DMS79 treated with DMSO at 0.1 percent for 48 hours (cell line): ENCODE measurements at places on chromosomes 6 and 20.

DNA sequence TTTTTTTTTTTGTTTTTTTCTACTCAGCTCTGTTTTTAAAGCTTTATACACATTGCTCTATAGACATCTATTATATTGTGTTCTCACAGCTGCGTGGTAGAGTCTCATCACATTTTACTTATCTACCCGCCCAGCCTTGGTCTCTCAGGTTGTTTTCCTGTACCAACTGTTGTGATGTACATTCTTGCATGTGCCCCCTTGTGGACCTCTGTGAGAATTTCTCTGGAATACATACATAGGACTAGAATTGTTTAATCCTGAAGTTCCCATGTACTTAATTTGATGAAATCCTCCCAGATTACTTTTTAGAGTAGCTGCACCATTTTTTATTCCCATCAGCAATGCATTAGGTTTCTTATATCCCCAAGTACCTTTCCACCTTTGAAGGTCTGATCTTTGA is 40.4 kb upstream of the TINAG start:
- no peak for DNase-seq

DNA sequence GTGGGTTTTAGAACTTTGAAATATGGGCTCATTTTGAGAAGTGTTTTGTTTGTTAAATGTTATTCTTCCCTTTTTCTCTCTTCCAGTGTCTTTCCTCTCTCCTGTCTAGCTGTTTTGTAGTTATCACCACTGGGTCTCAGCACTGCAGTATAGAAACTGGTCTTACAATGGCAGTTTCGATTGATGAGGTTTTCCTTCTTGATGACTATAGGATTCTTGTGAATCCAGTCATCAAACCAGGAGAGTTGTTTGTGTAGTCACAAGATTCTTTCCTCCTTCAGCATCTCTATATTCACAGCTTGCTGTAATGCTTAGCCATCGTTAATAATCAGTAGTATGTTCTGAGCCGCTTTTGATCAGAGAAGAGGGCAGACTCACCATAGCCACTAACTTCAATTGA is 172.3 kb downstream of the OGFRL1 start:
- DNase-seq = no peak

- no peak for DNase-seq
These were observed 32.5 kb downstream of the FRK start for GRCh38 chr6:116028233-116028632.

- DNase-seq = no peak
These were observed 3.2 kb downstream of the OLIG3 start for GRCh38 chr6:137490961-137491360.

DNA sequence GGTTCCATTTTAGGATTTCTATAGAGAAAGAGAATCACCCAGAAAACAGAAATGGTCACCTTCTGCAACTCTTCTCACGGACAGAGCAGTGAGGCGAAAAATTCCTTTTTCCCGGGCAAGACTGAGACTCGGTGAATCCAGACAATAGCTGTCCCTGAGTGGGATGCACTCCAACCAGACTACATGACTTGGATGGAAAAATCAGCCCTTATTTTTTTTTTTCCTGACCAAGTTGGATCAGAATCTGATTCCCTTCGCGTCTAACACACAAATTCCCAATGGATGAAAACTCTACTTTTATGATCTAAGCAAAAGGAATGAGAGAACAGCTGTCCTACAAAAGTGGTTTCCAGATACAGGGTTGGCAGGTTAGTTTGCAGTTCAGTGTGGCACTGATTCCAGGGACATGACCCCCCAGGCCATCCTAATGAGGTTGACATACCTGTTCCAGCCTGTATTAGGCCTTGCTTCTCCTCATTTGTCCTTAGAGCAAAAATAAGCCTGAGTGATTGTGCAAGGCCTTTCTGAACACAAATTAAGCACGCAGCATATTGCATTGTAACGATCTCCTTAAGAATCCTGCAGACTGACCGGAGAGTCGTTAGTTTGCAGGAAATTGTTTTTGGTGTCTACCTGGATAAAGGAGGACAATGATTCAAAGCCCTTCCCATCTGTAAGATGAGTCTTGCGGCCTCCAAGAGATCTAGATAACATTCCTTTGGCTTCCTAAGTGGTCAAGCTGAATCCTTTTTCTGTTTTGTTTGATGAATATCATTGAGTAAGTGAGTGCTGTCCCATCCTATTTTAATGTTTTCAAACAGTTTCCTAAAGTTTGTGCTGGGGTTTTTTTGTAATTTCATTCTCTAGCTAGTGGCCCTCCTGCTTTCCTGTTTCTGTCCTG is 1.5 kb upstream of the NEDD9 start:
- DNase-seq = no peak

GRCh38 chr20:2299301-2299700 is 3.5 kb downstream of the TGM3 start:
- DNase-seq = no peak

DNA sequence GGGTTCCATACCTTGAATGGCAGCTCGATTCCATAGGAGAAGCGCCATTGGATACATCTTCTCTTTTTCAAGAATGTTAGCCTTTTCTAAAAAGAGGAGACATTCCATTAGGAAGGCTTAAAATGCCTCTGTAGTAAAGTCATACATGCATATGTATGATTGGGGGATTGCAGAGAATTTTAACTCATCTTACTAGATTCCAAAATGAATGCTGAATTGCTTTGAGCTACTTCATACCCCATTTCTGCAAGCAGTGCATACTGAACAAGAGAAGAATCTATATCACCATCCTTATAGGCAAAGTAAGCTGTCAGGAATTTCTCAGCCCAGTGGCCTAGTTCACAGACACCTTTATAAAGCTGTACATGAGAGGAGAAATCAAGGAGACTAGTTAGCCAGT is 80.3 kb downstream of the NDUFAF5 start:
- no peak for DNase-seq

GRCh38 chr6:106939208-106939607 is 35.3 kb downstream of the CD24 start:
- DNase-seq = no peak

- no peak for DNase-seq
These were observed 14.2 kb downstream of the ERGIC3 start for GRCh38 chr20:35555951-35556645.

GRCh38 chr20:11728937-11729336 is 188.8 kb upstream of the BTBD3 start:
- no peak for DNase-seq

GRCh38 chr6:1396952-1397868 is 7.8 kb downstream of the FOXF2 start:
- DNase-seq = peak; percentile 3

DNA sequence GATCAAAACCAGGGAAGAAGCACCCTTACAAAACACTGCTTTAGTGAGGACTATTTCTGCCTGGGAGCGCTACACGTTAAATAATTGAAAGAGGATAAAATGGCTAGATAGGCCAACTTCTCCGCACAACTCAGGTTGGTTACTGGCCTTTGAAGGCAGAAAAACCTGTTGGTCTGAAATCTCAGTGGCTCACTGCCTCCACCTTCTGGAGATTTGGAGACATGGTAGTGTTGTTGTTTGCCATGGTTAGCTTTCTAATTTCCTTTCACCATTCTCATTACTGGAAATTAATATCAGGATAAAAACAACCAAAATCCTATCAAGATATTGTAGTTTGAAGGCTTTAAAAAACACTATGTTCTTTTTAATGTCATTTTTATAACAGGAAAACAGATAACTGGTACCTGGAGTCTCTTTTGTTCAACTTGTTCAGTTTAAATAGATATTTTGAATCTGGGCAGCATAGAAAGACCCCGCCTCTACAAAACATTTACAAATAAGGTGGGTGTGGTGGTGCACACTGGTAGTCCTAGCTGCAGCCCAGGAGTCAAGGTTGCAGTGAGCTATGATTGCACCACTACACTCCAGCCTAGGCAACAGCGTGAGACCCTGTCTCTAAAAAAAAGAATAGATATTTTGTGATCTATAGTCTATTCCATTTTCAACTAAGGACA is 27.5 kb upstream of the BCLAF1 start:
- DNase-seq = peak; percentile 57

DNA sequence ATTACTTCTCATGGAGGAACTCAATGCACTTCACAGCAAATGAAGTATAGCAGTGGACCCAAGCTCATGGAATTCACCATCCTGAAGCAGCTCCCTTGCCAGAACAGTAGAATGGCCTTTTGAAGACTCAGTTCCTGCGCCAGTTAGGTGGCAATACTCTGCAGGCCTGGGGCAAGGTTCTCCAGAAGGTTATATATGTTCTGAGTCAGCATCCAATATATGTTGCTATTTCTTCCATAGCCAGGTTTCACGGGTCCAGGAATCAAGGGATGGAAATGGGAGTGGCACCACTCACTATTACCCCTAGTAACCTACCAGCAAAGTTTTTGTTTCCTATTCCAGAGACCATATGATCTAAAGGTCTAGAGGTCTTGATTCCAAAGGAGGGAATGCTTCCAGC is 56.4 kb upstream of the CNKSR3 start:
- DNase-seq = no peak

- no peak for DNase-seq
These were observed 13.8 kb downstream of the RNF144B start for GRCh38 chr6:18400831-18401446.

DNA sequence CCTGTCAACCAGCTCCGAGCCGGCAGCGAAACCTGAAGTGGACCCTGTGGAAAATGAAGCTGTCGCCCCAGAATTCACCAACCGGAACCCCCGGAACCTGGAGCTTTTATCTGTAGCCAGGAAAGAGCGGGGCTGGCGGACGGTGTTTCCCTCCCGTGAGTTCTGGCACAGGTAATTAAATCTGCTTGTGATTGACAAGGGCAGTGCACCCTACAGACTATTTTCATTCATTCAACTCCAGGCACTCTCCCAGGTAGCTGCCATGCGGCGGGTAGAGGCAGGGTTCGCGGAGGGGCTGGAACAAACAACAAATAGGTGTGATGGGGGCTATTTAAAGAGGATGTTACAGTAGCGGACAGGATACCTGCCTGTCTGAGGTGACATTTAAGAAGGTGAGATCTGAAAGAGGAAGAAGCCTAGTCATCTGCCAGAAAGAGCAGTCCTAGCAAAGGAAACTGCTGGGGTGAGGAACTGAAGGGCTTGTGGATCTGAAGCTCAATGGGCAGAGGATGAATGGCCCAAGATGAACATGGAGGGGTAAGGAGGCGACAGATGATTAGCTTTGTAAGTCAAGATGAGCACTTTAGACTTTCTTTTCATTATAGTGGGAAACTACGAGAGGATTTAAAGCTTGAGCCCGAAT is 810 bp downstream of the MRPL18 start:
- DNase-seq = peak; percentile 32

DNA sequence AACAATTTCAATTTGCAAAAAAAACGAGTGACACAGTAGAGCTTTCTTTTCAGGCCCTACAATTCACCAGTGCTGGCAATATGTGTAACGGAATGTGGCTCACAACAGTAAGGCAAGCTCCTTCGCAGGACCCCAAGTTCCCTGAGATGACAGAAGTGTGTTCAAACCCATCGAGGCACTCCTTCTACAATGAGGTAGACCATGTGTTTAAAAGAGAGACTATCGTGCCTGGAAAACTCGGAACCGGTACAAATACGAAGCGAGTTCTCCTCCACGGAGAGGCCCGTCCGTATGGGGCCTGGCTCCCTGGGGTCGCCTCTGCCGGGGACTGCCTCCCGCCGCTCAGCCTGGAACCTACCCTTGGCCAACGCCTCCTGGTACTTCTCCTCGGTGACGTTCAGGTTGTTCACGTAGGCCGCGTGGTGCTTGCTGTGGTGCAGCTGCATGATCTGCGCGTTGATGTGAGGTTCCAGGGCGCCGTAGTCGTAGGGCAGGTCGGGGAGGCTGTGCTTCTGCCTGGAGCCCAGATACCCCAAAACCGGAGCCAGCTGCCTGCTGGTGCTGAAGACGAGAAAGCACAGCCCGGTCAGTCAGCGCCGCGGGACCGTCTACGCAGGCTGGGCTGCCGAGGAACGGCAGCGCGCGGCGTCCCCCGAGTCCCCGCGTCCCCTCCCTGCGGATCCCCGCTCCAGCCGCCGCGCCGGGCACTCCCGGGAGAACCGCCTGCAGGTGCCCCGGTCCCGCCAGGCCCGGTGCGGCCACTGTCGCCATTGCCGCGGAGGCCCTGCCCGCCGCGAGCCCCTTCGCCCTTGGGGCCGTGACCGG is 526 bp downstream of the SOD2 start:
- peak; percentile 29 for DNase-seq

DNA sequence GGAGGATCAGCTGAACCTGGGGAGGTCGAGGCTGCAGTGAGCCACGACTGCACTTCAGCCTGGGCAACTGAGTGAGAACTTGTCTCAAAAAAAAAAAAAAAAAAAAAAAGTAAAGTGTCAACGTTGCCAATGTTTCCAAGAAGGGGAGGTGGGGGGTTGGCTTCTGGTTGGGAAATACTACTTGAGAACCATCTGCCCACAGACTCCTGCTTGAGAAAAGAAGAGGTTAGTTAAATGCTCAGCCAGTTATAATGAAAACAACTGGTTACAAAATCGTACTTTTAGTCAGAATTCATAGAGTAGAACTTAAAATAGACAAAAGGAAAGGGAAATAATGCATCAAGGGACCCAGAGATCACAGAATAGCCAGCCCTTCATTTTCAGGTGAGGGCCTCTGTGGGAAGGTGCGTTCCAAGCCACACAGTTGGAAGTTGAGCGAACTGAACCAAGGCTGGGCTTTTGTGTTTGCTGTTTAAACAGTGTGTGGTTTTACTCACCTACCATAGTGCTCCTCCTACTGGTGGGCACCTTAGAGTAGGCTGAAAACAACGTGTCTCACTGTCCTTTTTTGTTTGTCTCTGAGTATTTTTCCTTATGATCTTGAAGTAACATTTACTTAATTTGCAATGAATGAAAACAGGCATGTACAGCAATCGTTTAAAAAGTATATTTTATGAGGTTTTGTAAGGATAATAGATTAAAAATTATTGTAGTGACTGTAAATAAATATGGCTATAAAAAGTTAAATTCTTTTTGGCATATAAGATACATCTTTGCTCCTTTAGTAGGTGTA is 200.7 kb downstream of the BCAS1 start:
- peak; percentile 70 for DNase-seq

DNA sequence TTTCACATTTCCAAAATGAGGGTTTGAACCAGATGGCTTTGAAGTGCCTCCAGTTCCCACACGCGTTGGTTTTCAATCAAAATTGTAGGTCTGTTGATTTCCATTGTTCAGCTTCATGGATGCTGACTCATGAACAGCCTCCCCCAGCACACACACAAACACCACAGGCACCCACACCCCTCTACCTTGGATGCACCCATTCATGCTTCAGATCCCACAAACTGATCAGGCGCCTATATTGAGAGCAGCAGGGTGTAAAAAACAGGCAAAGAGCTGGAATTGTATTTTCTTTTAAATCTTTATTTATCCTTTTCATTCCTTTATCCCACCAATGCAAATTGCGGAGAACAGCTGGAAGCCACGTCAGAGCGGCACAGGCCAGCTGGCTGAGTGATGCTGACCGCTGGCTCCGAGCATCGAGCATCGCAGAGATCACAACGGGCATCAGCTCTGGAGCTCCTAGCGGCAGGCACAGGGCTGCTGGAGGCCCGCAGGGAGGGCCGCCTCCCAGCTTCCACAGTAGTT is 29.3 kb upstream of the TBC1D7 start:
- no peak for DNase-seq
